ENCODE measurements at places on chromosomes 3 and 15. TPM values are rescaled to one million over a fixed set of nuclear protein-coding genes. Genes with fewer than 3 reads are reported as not detected.

DNA sequence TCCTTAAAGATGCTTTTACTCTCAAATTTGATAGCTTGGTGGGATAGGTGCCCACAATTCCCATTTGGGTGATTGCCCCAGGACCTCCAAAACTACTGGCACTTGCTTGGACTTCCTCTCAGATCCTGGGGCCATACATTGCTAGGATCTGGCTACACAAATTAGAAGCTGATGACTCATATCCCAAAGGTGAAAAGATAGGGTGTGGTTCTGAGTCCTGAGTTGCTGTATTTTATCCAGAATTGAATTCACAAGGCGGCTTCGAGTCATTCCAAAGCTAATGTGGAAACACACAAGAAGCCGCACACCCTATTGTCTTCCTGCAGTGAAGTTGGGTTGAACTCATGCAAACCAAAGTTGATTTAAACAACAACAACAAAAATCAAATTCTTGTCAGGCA, 53.4 kb downstream of the DUT start:
- peak; percentile 70 for DNase-seq
- H3K4me1 ChIP-seq, result peaks cover 57% of the 10 kb centered on the region
- H3K27me3 ChIP-seq, result no peaks in the 10 kb centered on the region

DNA sequence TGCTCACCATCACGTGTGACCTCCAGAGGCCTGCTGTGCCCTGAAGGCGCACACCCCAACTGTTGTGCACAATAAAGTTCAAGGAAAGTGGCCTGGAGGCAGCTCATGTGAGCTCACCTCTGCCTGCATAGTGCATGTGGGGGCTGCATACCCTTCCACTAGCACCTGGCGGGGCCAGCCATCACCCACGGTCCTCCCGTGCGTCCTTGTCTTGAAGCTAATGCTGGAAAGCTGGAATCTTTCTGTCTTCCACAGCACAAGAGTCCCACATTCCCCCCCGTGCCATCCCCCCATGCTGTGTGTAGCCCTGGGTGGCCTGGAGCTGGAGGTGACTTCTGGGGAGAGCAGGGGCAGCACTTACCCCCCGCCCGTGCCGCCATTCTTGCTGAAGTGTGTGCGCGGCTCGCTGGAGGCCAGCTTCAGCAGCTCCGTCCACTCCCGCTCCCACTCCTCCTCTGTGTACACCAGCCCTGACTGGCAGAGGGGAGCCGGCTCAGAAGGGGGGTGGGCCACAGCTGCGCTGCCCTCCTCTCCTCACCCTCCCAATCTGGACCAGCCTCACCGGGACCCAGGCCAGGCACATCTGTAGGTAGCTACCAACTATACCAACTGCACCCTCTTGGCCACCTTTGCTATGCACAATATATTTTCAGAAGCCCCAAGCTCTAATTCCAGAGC, 199.5 kb downstream of the KLF13 start:
- H3K27me3 ChIP-seq, result no peaks in the 10 kb centered on the region
- H3K36me3 ChIP-seq, result no peaks in the 10 kb centered on the region
- H3K4me3 ChIP-seq, result no peak overlapping the region
- DNase-seq, result no peak
- no peaks in the 10 kb centered on the region for H3K4me1 ChIP-seq

DNA sequence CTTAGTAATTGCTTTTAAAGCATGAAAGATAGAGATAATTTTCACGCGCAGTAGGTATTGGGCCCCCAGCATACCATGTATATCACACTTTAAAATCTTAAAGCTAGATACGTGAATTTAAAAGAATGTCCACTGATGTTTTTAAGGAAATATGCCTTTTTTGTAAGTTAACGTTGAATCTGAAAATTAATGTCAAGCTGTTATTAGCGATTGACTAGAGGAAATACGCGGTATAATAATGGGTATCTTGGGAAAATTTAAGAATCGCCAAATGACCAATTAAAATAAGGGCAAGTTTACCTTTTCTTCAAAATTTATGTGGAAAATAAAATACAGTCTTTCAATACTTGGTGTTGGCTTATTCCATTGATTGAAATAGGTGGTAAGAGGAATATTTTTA, 13.3 kb upstream of the CHD2 start:
- no peaks in the 10 kb centered on the region for H3K27me3 ChIP-seq
- peaks cover 70% of the 10 kb centered on the region for H3K36me3 ChIP-seq
- H3K27ac ChIP-seq, result peak overlapping the region; percentile 95
- peaks cover 34% of the 10 kb centered on the region for H3K4me1 ChIP-seq

GRCh38 chr3:20857636-20858035, 671.6 kb upstream of the SGO1 start:
- DNase-seq, result peak; percentile 49
- H3K4me3 ChIP-seq, result no peak overlapping the region
- peaks cover 9% of the 10 kb centered on the region for H3K4me1 ChIP-seq

DNA sequence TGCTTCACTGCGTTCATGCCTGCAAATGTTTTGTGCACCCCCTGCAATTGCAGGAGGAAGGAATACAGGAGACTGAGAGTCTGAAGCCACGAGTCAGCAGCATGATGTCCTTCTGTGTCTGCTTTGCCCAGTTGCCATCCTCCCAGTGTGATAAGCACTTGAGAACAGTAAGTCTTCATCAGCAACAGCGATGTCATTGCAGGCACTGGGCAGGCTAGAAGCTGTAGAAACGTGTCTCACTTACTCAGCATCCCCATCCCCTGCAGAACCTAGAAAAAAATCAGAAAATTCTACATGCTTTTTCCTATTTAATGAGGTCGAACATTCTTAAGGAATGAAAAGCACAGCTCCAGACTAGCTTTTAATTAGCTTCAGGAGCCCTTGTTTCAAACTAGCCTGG, 156.5 kb upstream of the LPP start:
- H3K4me1 ChIP-seq, result peaks cover 34% of the 10 kb centered on the region
- H3K36me3 ChIP-seq, result no peaks in the 10 kb centered on the region
- no peaks in the 10 kb centered on the region for H3K27me3 ChIP-seq
- no peak overlapping the region for H3K27ac ChIP-seq

NGLY1 gene
- polyA plus RNA-seq, result 30.4 TPM
